ENCODE measurements at places on chromosomes 2 and 18.

GRCh38 chr2:218296847-218297246 lies 4.5 kb upstream of the TMBIM1 start:
- DNase-seq: peak; percentile 95

GRCh38 chr2:156115338-156115737 lies 217.2 kb downstream of the NR4A2 start:
- no peak for DNase-seq

- DNase-seq: no peak
Observed at GRCh38 chr2:10006236-10007161, 36.9 kb upstream of the KLF11 start.

DNA sequence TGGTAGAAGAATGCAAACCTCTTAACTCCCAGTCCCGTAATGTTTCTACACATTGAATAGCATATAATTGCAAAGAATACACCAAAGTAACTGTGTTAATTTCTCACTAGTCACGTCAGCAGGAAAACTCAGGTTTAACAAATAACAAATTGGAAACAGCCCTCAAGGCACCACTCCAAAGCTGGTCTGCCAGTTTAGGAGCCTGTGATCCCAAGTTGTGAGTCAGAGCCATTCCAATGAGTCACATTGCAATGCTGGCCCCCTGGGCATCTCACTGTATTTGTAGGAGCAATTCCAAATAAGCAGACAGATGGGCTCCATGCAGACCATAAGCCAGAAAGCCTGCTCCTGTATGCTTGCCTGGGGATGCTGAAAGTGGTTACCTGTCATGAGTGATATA lies 143.2 kb upstream of the SETBP1 start:
- no peak for DNase-seq

DNA sequence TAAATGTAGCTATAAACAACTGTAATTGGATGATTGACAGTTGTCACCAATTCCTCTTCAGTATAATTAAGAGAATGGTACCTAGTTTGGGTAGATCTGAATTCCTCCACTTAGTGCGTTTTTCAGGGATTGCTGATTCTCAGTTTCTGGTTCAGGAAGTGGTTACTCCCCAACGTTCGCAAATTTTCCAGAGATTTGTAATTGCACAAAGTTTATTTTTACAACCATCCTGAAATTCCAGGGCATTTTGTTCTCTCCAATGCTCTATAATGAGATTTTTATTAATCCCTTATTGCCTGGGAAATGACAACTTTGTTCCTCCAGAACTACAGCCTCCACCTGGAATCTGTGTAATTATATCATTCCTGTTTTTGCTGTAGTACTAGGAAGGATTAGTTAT lies 710.6 kb upstream of the ZEB2 start:
- DNase-seq: no peak
